ENCODE measurements at places on chromosomes 2 and 18. TPM values are rescaled to one million over a fixed set of nuclear protein-coding genes. Genes with fewer than 3 reads are reported as not detected.

The HOXD9 gene
- not detected for total RNA-seq

The TLX2 gene
- 0.19 TPM for total RNA-seq

The SLC25A52 gene
- total RNA-seq: not detected

The ACMSD gene
- not detected for total RNA-seq

The DSG1 gene
- total RNA-seq: not detected

The UGT1A6 gene
- total RNA-seq: not detected

The CAVIN2 gene
- total RNA-seq: not detected

The NXPH2 gene
- not detected for total RNA-seq

The DNAJC5G gene
- total RNA-seq: not detected

The RPIA gene
- 48.0 TPM for total RNA-seq

The ALKAL2 gene
- 0.95 TPM for total RNA-seq

The ZNF521 gene
- total RNA-seq: not detected

The RNF144A gene
- 57.5 TPM for total RNA-seq

DNA sequence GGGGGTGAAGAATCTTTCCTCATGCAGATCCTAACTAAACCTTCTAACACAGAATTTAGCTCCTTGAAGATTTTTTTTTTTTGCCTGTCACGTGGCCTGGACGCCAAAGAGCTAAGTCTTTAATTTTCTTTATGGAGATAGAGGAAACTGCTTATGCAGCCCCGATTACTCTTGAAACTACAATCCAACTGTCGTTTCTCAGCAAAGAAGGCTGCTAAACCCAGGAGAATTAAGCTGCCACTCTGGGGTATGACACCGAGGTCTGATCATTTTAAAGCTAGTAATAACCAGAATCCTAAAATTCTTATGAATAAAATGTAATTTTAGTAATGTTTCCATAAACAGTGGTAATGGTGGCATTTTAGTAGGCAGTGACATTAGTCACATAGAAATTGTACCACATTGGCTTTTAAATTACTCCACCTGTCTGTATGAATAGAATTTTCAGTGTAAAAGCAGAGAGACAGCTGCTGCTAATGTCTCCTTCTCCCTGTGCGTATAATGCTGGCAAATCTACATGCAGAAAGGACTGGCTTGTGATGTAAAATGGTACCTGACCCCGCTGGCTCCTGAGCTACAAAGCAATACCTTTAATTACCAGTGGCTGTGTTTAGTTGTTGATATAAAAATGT lies 86.5 kb downstream of the MEIS1 start:
- no peak for DNase-seq

GRCh38 chr2:69010437-69011194 lies 2.4 kb upstream of the ANTXR1 start:
- no peak for DNase-seq

GRCh38 chr2:24054366-24055010 lies 4.9 kb downstream of the FKBP1B start:
- no peak for DNase-seq

- no peak for DNase-seq
Observed at GRCh38 chr2:162085090-162085891, 11.3 kb upstream of the DPP4 start.

DNA sequence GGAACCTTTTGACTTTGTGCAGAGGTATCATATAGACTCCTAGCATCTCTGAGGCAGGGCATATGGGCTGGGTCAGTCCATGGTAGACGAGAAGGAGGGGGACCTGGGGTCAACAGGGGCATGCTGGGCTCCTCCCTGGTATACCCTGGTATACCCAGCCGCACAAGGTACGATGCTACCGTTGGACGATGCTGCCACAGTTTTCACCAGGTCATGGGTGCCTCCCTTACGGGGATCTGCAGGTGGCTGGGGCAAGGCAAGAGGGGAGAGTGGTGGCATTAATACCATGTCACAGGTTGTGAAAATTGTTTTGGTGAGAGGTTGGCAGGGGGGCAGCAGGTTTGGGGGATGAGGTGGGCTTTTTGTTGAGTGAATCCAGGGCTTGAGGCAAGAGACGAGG lies 149.8 kb downstream of the TSN start:
- DNase-seq: no peak

GRCh38 chr2:44902217-44903137 lies 39.0 kb upstream of the SIX3 start:
- no peak for DNase-seq

DNA sequence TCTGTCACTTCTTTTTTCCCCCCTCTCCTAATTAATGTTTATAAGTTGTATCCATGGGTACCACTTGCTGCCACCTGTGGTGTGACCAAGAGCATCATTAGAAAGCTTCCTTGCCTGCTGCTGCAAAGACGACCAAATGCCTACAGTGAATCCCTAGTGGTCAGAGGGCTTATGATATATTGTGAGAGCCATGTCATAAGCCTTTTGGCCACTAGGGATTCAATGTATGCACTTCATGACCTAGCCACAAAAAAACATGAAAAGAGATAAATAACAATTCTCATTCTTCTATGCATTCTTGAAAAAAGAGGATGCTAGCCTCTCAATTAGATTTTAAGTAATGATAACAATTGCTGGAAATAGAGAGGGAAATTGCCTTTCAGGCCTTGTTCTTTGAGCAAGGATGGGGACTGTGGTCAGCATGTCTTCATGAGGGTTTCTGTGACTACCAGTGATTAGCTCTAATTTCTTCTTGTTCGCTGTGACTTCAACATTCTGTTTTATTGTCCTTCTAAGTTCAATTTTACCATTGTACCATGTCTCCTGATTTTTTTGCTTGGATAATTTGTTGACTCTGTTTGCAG lies 435.3 kb downstream of the TGIF1 start:
- DNase-seq: no peak

- DNase-seq: no peak
Observed at GRCh38 chr18:617970-618504, 21.2 kb downstream of the CLUL1 start.

GRCh38 chr2:7692657-7693161 lies 775.5 kb downstream of the RNF144A start:
- no peak for DNase-seq

GRCh38 chr2:105391763-105392662 lies 6.8 kb downstream of the FHL2 start:
- DNase-seq: no peak

GRCh38 chr2:219490186-219490585 lies 8.5 kb upstream of the GMPPA start:
- no peak for DNase-seq

DNA sequence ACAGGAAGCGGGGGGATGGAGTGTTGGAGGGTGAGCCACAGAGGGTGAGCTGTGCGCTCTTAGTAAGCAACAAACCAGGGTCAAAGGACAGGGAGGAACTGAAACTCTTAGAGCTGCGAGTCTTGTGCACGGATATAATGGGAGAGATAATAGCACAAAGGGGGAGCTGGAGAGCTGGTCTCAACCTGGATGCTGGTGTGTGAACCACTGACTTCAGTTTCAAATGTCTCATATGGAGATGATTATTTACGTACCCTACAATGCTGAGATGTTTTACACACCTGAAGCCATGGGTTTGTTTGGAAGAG lies 35.9 kb downstream of the PTGR3 start:
- DNase-seq: no peak

DNA sequence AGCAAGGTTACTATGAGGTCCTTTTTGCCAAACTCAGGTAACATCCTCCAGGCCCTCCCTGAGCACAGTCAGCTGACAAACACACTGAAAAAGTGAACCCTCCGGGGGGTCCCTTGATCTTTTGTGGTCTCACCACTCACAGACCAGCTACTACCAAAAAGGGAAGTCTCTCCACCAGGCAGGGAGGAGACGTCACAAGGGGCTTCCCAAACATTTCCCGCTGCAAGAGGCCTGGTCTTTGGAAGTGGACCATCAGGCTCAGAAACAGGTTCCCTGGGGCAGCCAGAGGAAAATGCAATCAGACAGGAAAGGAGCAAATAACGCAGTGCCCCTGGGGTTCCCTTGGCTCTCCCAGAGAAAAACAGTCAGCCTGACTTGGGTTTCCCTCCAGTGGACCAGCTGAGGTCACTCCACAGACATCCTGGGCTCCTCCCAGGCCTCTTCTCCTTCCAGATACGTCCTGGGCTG lies 38.7 kb upstream of the POMC start:
- DNase-seq: no peak

GRCh38 chr2:46669016-46669415 lies 189.7 kb downstream of the TMEM247 start:
- DNase-seq: no peak

- DNase-seq: no peak
Observed at GRCh38 chr2:127611076-127611925, 34.7 kb upstream of the GPR17 start.

DNA sequence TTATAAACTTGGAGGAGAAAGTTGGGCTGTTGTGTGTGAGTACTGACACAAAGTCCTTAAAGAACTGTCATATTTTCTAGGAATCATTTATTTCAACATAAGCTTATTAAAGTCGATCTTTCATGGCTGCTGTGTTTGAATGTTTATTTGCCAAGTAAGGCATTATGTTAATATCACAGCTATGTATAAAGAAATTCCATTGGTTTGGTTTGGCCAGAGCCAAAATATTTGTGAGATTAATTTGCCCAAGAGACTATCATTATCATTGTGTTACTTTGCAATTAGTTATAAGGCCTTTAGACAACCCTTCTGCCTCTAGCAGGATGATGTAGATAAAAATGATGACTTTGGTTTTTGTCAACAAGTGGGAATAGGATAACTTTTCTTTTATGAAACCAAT lies 240.6 kb upstream of the NT5C1B start:
- DNase-seq: no peak

GRCh38 chr2:168992026-168992425 lies 39.1 kb downstream of the ABCB11 start:
- no peak for DNase-seq

DNA sequence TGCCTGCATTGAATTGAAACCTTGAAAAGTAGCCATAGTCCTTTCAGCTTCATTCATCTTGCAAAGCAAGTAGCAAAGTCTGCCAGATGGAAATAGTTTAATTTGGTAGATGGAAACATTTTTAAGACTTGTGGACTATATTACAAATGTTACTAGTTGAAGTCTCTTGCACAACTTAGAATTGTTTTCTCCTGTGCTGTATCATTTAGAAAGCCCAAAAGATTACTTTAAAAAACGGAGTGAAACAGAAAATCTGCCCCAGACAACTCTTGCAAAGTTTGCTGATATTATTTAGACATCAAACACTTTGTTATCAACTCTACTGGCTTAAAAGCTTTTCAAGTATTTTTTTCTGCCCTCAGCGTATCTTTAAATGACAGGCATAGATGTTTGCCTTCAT lies 335.0 kb downstream of the RPRM start:
- DNase-seq: no peak

DNA sequence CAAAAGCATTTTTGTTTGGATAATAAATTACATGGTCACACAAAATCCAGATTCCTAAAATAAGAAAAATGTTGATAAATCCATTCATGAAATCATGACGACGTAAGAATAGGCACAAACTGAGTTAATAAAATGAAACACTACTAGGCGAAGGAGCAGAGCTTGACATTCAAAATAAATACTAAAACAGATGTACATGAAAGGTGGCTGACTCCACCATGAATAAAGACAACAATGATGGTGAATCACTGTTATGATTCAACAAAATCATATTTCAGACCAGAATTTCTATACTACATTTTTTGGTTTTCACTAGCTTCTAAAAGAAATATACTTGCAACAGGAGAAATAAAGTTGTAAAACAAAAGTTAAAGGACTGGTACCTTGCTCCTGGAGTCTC lies 122.0 kb upstream of the RNU4ATAC start:
- DNase-seq: no peak

GRCh38 chr2:42829671-42830440 lies 37.5 kb upstream of the HAAO start:
- no peak for DNase-seq

GRCh38 chr2:65199166-65199565 lies 28.5 kb upstream of the ACTR2 start:
- no peak for DNase-seq

- no peak for DNase-seq
Observed at GRCh38 chr2:43425659-43426058, 170.2 kb downstream of the THADA start.

DNA sequence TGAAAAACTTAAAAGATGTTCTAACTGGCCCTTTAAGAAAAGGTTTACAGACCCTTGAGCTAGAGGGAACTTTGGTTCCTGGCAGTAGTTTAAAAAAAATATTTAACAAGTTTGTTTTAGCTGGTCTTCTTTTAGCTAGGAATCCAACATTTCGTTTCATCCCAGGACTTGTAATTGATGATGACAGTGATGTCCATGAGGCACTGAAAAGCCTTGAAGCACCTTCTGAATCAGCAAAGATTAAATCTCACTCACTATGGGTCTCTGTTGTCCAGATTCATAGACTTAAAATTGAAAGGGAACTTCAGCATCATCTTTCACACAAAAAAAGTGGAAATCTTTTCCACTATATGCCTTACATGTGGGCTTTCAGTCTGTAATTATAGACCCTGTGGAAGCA lies 102.9 kb upstream of the ETAA1 start:
- no peak for DNase-seq

DNA sequence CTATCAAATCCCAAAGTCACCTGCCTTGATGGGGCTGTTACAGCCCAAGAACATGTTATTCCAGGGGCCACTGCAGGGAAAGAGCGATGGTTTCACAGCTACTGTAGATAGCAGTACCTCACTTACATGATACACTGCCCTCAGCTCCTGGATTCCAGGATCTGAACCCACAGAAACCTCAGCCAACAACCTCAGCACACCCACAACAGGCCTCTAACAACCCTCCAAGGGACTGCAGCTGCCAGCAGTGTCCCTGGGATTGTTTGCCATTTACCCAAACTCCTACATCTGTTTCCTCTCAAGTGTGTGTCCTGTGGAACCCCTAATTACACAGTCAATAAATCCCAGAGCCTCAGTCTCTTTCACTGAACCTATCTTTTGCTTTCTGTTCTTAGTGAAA lies 28.2 kb downstream of the OSBPL1A start:
- peak; percentile 59 for DNase-seq

DNA sequence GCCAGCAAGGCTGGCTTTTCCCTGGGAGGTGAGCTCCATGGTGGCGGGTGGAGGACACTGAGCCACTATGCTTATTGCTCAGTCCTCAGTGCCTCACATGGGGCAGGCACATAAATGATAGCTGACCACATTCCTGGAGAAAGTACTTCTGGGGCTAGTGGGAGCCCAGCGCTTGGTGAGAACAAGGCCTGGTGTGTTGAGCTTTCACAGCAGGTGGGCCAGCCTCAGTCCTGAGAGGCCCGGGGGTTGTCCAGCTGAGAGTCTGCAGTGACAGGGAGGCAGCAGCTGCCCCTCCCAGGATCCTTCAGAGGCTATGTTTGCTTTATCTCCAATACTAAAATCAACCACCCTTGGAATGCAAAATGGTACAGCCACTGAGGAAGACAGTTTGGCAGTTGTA lies 217.7 kb downstream of the ZBTB7C start:
- no peak for DNase-seq

Data from activated naive CD4-positive, alpha-beta T cell treated with anti-CD3 and anti-CD28 coated beads, Interleukin-2, amount 50 U/mL, for 72 hours (primary cell).